Activated CD8-positive, alpha-beta T cell treated with anti-CD3 and anti-CD28 coated beads for 36 hours (primary cell): ENCODE measurements at places on chromosomes 3 and 15. TPM values are rescaled to one million over a fixed set of nuclear protein-coding genes. Genes with fewer than 3 reads are reported as not detected.
A peak's percentile ranks its signal among the peaks of the same experiment; 100 is the strongest.

- no peaks in the 10 kb centered on the region for H3K27me3 ChIP-seq
- no peak overlapping the region for H3K4me3 ChIP-seq
- DNase-seq = no peak
Observed at GRCh38 chr3:65788461-65788860, 250.3 kb downstream of the MAGI1 start.

- H3K27me3 ChIP-seq = peaks cover 2% of the 10 kb centered on the region
- H3K27ac ChIP-seq = no peak overlapping the region
- H3K36me3 ChIP-seq = no peaks in the 10 kb centered on the region
- no peak overlapping the region for H3K4me3 ChIP-seq
Observed at GRCh38 chr15:99467853-99468464, 97.8 kb upstream of the MEF2A start.

- no peak overlapping the region for H3K4me3 ChIP-seq
- peaks cover 5% of the 10 kb centered on the region for H3K27me3 ChIP-seq
- H3K36me3 ChIP-seq = no peaks in the 10 kb centered on the region
- DNase-seq = peak; percentile 13
- H3K4me1 ChIP-seq = peaks cover 2% of the 10 kb centered on the region
Observed at GRCh38 chr3:149621218-149622005, 36.4 kb downstream of the WWTR1 start.

DNA sequence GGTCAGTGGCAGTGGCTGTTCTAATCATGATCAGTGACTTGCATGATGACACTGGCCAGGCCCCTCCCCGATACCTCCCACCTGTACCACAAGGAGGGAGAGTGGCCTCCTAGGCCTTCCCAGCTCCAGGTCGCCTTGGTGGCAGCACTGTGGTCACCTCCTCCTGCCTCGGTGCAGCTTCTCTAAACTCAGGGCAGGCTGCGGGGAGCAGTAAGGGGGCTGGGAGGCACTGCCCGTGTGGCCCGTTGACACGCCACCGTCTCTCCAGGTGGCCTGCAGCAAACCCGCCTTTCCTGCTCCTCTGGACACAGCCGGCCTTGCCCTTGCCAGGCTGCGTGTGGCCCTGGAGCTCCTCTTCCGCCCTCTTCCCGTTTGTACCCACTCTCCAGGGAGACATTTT lies 184.1 kb downstream of the XXYLT1 start:
- H3K27me3 ChIP-seq = no peaks in the 10 kb centered on the region
- no peak for DNase-seq
- no peaks in the 10 kb centered on the region for H3K36me3 ChIP-seq
- H3K4me1 ChIP-seq = peaks cover 5% of the 10 kb centered on the region
- no peak overlapping the region for H3K4me3 ChIP-seq

GRCh38 chr3:43023066-43023465 lies 44.0 kb downstream of the GASK1A start:
- no peak overlapping the region for H3K4me3 ChIP-seq
- DNase-seq = no peak
- no peaks in the 10 kb centered on the region for H3K27me3 ChIP-seq
- peak overlapping the region; percentile 84 for H3K27ac ChIP-seq
- H3K4me1 ChIP-seq = peaks cover 67% of the 10 kb centered on the region

DNA sequence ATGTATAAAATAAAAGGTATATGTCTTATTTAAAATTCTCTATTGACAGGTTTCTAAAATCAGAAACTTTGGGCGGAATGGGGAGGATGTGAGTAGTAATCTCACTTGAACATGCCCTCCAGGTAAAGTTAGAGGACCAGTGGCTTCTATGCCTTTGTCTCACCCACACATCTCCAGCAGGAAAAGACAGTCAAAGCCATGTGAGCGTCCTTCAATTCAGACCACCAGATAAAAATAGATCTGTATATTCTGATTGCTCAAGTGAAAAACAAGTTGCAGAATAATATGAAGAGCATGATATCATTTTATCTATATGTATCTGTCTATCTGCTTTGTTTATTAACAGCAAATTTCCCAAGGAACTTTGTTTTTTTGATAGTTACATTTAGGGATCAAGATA lies 152.2 kb downstream of the TMCO5A start:
- no peak overlapping the region for H3K4me3 ChIP-seq
- peaks cover 24% of the 10 kb centered on the region for H3K27me3 ChIP-seq
- no peak for DNase-seq
- H3K27ac ChIP-seq = no peak overlapping the region
- H3K4me1 ChIP-seq = peaks cover 10% of the 10 kb centered on the region

GRCh38 chr3:158668506-158668905 lies 3.9 kb downstream of the LXN start:
- DNase-seq = no peak
- no peak overlapping the region for H3K4me3 ChIP-seq
- H3K27ac ChIP-seq = no peak overlapping the region
- H3K4me1 ChIP-seq = peaks cover 27% of the 10 kb centered on the region

DNA sequence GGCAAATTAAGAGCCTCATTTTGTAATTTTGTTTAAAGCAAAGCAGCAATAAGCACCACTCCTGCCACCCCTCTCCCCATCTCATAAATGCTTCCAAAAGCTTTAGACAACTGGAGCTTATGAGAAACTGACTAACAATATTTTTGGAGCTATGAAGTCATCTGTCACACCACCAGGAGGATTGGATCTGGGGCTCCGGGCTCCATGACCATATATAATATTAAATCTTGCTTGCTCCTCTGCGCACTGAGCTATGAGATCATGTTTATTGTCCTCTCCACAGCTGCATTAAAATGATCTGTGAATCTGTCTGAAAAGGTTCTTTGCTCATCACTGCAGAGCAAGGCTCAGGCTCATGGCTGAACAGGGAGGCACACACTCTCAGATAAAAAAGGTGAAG lies 323.7 kb downstream of the ZNF621 start:
- H3K36me3 ChIP-seq = no peaks in the 10 kb centered on the region
- no peaks in the 10 kb centered on the region for H3K4me1 ChIP-seq

DNA sequence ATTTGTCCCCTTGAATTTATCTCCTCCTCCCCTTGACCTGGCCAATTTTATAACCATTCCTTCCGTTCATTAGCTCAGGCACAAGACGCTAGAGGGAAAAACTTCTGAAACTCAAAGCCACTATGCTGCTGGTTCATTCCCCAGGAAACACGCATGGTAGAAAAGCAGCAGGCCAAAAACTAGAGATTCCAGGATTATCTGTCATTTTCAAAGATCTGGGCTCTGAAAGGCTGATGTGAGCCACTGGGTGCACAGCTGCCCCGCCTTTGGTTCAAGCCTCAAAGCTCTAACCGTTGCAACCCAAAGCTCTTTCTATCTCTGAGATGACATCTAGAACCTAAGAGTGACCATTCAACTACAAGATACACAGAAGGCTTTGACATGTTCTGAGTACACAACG lies 6.1 kb downstream of the ANP32A start:
- peaks cover 64% of the 10 kb centered on the region for H3K4me1 ChIP-seq
- DNase-seq = no peak
- peak overlapping the region; percentile 24 for H3K27ac ChIP-seq

GRCh38 chr3:42375121-42375800 lies 35.1 kb downstream of the LYZL4 start:
- DNase-seq = no peak
- H3K4me1 ChIP-seq = peaks cover 7% of the 10 kb centered on the region
- no peaks in the 10 kb centered on the region for H3K36me3 ChIP-seq
- peaks cover 14% of the 10 kb centered on the region for H3K27me3 ChIP-seq

GRCh38 chr3:148044151-148044550 lies 635.0 kb downstream of the ZIC1 start:
- H3K4me1 ChIP-seq = no peaks in the 10 kb centered on the region
- no peaks in the 10 kb centered on the region for H3K27me3 ChIP-seq
- H3K4me3 ChIP-seq = no peak overlapping the region
- no peak overlapping the region for H3K27ac ChIP-seq

HRG gene
- not detected for total RNA-seq

DNA sequence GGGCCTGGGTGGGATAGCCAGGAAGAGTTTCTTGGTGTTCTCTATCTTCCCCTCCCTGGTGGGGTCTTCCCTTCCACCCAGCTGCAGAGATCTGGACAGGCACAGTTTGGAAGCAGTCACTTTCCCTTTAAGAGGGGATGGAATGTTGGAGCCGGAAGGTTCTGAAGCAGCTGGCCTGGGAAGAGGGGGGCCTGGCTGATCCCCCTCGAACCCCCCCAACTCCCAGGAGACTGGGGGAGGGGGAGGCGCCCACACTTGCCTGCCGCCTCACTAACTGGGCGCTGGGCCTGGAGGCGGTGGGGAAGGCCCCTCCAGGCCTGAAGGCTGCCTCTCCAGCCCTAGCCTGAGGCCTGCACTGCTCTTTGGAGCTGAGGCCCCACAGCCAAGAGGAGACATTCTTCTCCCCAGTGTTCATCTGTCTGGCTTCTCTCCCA lies 1.4 kb downstream of the DVL3 start:
- H3K27ac ChIP-seq = peak overlapping the region; percentile 82
- no peaks in the 10 kb centered on the region for H3K27me3 ChIP-seq
- H3K4me1 ChIP-seq = peaks cover 23% of the 10 kb centered on the region
- H3K36me3 ChIP-seq = peaks cover 4% of the 10 kb centered on the region

DNA sequence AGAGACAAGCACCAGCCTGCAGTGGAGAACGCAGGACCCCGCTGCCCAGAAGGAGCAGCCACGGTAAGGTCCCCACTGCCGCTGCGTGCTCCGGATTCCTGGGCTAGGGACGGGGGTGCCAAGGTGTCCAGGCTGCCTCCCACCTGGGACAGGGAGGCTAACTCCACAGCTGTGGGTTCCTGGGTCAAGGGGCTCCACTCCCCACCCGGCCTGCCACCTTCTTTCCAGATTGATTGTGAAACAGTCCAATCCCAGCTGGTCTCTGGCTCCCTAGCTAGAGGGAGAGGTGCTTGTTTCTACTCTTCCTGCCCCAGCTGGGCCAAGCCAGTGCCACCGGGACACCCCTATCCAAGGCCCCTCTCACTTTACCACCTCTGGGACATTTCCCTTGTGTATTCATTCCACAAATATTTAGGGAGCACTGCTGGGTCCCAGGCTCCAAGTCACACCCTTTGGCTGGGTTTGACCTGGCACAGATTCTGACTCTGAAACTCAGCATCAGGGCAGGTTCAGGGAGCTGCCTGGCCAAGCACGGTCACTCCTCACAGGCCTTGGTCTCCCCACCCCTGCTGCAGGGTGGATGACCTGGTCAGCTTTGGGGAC lies 1.9 kb downstream of the PAK6 start:
- DNase-seq = no peak
- H3K36me3 ChIP-seq = no peaks in the 10 kb centered on the region
- no peak overlapping the region for H3K27ac ChIP-seq

DNA sequence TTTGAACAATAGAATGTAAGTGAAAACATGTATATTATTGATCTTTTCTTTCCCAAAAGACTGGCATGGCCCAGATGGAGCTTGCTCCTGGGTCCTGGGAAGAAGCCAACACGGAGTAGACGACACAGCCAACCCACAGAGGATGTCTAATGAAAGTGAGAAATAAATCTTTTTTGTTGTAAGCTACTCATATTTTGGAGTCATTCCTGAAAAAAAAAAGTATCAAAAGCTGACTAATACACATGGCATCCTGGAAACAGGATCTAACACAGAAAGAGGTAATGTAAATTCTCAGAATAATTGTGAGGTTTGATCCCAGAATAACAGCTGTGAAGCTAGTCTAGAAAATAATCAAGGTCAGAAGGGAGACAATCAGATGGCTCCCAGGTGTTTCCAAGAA lies 12.6 kb upstream of the FRMD5 start:
- no peak overlapping the region for H3K27ac ChIP-seq
- no peak overlapping the region for H3K4me3 ChIP-seq
- DNase-seq = no peak
- no peaks in the 10 kb centered on the region for H3K36me3 ChIP-seq
- H3K27me3 ChIP-seq = peaks cover 10% of the 10 kb centered on the region

ADAMTS17 gene
- 0.60 TPM for total RNA-seq

- peaks cover 7% of the 10 kb centered on the region for H3K4me1 ChIP-seq
- H3K27ac ChIP-seq = no peak overlapping the region
- no peak overlapping the region for H3K4me3 ChIP-seq
- no peaks in the 10 kb centered on the region for H3K36me3 ChIP-seq
Observed at GRCh38 chr3:5296362-5296761, 108.9 kb downstream of the EDEM1 start.

P2RY14 gene
- total RNA-seq = 0.51 TPM

SYNM gene
- total RNA-seq = 0.63 TPM

LARP6 gene
- 0.36 TPM for total RNA-seq

TRIM42 gene
- not detected for total RNA-seq

GRCh38 chr3:124116906-124117305 lies 125.0 kb upstream of the ROPN1 start:
- DNase-seq = no peak
- H3K4me1 ChIP-seq = no peaks in the 10 kb centered on the region
- H3K27ac ChIP-seq = no peak overlapping the region
- no peaks in the 10 kb centered on the region for H3K36me3 ChIP-seq

DNA sequence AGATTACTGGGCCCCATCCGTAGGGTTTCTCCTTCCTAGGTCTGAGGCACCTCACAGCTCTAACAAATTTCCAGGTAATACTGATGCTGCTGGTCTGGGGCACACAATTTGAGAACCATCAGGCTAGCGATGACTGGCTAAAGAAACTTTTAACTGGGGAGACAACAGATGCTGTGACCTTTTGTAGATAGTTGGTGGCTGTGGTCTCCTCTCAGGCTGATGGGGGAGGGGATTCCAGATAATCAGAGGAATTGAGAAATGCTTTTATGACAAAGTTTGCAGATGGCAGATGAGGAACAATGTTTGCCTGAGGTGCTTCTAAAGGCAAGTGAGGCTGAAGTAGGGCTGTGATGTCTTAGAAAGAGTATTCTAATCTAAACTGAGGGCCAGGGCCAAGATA lies 13.8 kb upstream of the CCR9 start:
- DNase-seq = no peak
- H3K4me3 ChIP-seq = no peak overlapping the region
- peaks cover 57% of the 10 kb centered on the region for H3K27me3 ChIP-seq
- H3K4me1 ChIP-seq = peaks cover 35% of the 10 kb centered on the region
- H3K27ac ChIP-seq = no peak overlapping the region

HTR3E gene
- not detected for total RNA-seq

DNA sequence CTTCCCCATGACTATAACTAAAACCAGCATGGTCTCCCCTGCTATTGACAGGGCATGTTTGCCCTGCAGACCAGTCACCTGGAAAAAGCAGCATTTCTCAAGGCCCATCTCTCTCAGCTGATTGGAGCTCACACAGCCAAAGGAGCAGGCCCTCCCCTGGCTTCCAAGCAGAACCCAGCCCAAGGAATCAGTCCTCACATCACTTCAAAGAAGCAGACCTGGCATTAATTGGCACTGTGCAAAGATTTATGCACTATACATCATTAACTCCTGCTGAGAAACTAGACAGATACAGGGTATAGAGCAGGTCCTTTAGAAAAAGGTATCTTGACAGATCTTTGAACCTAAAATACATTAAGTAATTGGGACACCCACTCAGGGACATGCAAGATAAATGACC lies 323.8 kb upstream of the PPP2R3A start:
- H3K36me3 ChIP-seq = no peaks in the 10 kb centered on the region
- no peak overlapping the region for H3K4me3 ChIP-seq
- H3K4me1 ChIP-seq = no peaks in the 10 kb centered on the region
- H3K27me3 ChIP-seq = no peaks in the 10 kb centered on the region
- no peak for DNase-seq

GRCh38 chr15:52636459-52636858 lies 42.7 kb downstream of the ATOSA start:
- peaks cover 4% of the 10 kb centered on the region for H3K4me1 ChIP-seq
- H3K4me3 ChIP-seq = no peak overlapping the region
- DNase-seq = no peak

GRCh38 chr15:40782609-40783227 lies 12.9 kb downstream of the C15orf62 start:
- no peak overlapping the region for H3K4me3 ChIP-seq
- peak; percentile 87 for DNase-seq
- no peaks in the 10 kb centered on the region for H3K27me3 ChIP-seq
- H3K4me1 ChIP-seq = peaks cover 17% of the 10 kb centered on the region

GRCh38 chr3:72964633-72965032 lies 32.0 kb upstream of the PPP4R2 start:
- H3K27ac ChIP-seq = no peak overlapping the region
- no peak overlapping the region for H3K4me3 ChIP-seq
- no peak for DNase-seq
- no peaks in the 10 kb centered on the region for H3K27me3 ChIP-seq
